ENCODE measurements at places on chromosomes 2 and 18.

DNA sequence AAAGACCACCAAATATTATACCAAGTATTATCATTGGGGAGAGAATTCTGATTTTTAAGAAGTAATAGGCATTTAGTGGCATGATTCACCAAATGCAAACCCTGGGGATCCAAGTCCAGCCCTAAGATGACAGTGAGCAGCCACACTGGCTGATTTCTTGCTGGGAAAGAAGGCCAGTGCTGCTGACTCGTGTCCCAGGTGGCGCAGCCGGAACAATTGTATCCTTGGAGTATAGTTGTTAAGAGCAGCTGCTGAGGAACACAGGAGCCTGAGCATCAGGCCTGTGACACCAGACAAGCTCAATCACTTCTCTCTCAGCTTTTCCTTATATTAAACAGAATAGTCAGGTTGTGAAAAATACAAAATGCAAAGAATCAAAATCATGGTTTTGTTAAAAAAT is 48.4 kb downstream of the LRP1B start:
- DNase-seq, result no peak

DNA sequence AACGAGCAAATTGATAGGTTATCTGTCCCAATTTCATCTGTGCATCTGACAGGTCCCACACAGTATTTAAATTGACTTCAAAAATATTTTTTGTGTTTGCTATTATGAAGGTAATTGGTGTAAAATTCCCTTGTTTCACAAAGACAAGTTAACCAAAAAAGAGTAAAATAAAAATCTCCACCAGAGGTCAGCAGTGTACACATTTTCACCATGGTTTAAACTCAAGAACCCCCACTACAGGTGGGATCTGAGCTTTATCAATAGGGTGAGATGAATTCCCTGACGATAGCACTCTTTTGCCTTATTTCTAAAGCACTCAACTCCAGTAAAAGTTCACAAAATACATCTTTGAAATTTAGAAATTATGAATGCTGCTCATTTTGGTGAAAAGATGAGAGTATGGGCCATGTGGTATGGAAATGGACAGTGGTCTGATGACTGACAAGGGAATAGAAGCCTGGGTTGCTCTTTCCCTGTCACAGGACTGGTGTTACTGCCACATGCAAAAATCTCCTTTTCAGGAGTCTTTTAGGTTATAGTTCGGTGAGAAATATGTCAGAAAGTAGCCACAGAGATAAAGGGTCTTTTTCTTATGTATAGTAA is 68.0 kb downstream of the SERPINB8 start:
- DNase-seq, result peak; percentile 60

- no peak for DNase-seq
Measured at GRCh38 chr2:153455861-153456260, 22.7 kb downstream of the RPRM start.

GRCh38 chr2:187527262-187527661 is 27.0 kb downstream of the TFPI start:
- peak; percentile 89 for DNase-seq

DNA sequence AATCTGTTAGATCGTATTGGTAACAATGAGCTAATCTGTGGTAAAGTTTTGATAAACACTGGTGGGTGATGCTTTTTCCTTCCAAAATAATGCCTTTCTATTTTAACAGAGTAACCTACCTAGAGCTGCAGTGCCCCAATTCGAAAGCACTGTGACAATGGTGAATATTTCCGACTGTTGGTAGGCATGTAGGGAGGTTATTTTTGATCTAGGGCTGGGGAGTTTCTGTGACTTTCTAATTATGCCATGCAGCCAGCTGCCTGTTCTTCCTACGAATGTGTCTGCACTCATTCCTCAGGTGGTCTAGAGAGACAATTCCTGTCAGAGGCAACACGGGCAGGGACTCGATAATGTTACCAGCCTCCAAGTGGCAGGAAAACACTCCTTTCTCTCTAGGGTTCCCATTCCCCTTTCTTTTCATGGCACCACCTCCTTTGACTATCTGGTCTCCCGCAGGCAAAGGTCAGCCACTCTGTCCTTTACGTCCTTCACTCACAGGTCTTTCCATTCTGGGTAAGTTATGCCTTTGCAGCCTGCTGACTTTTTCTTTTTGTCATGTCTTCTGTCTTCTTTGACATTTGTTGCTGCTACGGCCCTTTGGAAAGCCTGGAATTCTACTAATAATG is 167.2 kb upstream of the MGAT5 start:
- no peak for DNase-seq

GRCh38 chr2:198004921-198005829 is 200.8 kb downstream of the PLCL1 start:
- DNase-seq, result no peak

DNA sequence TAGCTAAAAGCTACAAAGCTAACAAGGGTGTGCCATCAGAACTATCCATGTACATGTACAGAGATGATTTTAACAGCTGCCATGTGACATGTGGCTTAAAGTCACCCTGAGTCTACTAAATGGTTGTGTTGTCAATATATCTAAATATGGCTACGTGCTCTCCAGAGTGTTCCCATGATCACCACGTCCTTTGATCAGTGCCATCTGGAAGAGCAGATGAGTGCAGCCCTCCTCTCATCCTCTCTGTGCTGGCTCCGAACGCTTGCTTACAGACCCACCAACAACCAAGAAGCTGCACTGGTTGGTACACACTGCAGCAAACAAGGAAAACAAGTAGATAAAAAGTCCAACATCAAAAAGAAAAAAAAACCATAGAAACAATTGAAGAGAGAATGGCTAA is 88.6 kb upstream of the NARS1 start:
- DNase-seq, result no peak

GRCh38 chr2:159080641-159081040 is 112.2 kb downstream of the TANC1 start:
- DNase-seq, result no peak

- no peak for DNase-seq
Measured at GRCh38 chr2:20089715-20090464, 38.5 kb upstream of the LAPTM4A start.

DNA sequence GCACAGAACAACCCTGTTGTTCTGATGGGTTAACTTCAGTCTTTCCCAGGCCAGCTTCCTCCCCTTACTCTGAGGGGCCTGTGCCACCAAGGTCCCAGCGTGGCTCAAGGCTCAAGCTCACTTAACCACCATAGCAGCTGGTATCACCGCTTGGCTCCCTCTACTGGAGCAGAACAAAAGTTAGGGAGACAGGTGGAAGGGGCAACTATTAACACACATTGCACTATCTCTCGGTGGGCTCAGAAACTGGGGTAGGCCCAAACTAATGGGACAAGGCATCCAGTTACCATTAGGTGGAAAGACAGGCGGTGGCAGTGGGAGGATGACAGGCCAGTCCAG is 88.7 kb upstream of the ATL2 start:
- peak; percentile 61 for DNase-seq
